ENCODE measurements at places on chromosomes 1 and 21. TPM values are rescaled to one million over a fixed set of nuclear protein-coding genes. Genes with fewer than 3 reads are reported as not detected.
A peak's percentile ranks its signal among the peaks of the same experiment; 100 is the strongest.

The CRNN gene
- not detected for total RNA-seq

The MFAP2 gene
- total RNA-seq, result 188 TPM

The SMPDL3B gene
- 54.7 TPM for total RNA-seq

The CEP170 gene
- 97.2 TPM for total RNA-seq

The CA6 gene
- not detected for total RNA-seq

The RGL1 gene
- total RNA-seq, result 2.4 TPM

GRCh38 chr1:175569117-175569743 lies 174.2 kb downstream of the TNR start:
- peaks cover 2% of the 10 kb centered on the region for H3K4me1 ChIP-seq
- no peaks in the 10 kb centered on the region for H3K36me3 ChIP-seq
- H3K27ac ChIP-seq, result no peak overlapping the region
- no peak overlapping the region for H3K4me3 ChIP-seq
- H3K27me3 ChIP-seq, result peaks cover 7% of the 10 kb centered on the region

- H3K4me1 ChIP-seq, result no peaks in the 10 kb centered on the region
- DNase-seq, result no peak
- no peak overlapping the region for H3K4me3 ChIP-seq
- no peak overlapping the region for H3K27ac ChIP-seq
- no peaks in the 10 kb centered on the region for H3K27me3 ChIP-seq
- no peaks in the 10 kb centered on the region for H3K36me3 ChIP-seq
Measured at GRCh38 chr1:51299185-51299885, 31.0 kb downstream of the TTC39A start.

DNA sequence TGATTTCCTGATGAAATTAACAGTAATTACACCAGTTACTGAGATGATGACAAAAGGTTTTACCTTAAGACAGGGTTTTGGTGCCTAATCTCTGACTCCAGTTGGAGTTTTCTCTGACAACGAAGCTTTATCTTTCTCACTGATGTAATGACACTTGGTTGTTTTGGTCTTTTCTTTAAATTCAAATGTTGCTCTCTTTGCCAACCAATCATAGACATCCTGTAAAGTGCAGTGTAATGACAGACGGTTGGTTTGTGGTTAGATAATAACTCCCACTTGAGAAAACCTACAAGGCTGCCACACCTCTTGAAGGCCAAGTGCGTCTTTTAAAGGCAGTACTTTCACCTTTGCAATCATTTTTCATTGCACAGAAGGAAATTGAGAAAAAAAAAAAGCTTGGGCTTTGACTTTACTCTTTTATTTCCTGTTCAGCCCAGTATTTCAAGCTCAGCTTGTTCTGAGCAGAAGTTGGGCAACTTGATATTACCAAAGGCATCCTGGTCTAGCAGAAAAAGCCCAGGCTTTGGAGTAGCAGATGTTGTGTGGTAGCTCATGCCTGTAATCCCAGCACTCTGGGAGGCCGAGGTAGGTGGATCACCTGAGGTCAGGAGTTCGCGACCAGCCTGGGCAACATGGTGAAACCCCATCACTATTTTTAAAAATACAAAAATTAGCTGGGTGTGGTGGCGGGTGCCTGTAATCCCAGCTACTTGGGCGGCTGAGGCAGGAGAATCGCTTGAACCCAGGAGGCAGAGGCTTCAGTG lies 14.9 kb downstream of the PDIK1L start:
- H3K36me3 ChIP-seq, result peaks cover 9% of the 10 kb centered on the region
- DNase-seq, result no peak

DNA sequence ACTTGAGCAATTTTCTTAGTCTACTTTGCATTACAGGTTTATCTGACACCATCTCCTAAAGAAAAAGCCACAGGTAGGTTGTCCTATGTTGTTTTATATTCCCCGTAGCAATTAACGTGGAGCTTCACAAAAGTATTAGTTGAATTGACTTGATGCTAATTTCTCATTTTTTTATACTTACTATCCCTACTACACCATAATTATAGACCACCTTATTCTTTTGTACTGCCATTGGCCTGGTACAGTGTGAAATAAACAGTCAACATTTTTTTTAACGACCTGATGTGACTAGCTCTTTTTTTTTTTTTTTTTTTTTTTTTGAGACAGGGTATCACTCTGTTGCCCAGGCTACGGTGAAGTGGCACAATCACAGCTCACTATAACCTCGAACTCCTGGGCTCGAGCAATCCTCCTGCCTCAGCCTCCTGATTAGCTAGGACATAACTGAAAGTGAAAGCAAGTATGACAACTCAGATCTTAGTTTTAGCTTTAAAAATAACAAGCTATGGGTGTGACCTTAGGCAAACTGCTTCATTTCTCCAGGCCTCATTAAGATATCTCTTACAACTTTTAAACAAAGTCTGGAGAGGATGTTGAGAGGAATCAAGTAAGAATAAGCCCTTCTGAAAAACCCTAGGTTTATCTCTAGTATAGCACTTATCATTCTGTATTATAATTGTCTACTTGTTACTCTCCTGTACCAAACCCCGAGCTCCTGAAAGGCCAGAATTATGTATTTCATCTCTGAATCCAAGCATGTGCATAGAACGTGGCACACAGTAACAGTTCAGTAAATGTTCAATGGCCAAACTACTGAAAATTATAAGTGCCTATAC lies 49.5 kb downstream of the LUZP1 start:
- no peak for DNase-seq
- H3K36me3 ChIP-seq, result no peaks in the 10 kb centered on the region
- no peak overlapping the region for H3K27ac ChIP-seq
- H3K4me1 ChIP-seq, result no peaks in the 10 kb centered on the region
- H3K27me3 ChIP-seq, result no peaks in the 10 kb centered on the region

- H3K27ac ChIP-seq, result no peak overlapping the region
- H3K4me1 ChIP-seq, result peaks cover 16% of the 10 kb centered on the region
- DNase-seq, result no peak
- H3K36me3 ChIP-seq, result no peaks in the 10 kb centered on the region
Measured at GRCh38 chr21:41709965-41710822, 56.7 kb downstream of the RIPK4 start.

DNA sequence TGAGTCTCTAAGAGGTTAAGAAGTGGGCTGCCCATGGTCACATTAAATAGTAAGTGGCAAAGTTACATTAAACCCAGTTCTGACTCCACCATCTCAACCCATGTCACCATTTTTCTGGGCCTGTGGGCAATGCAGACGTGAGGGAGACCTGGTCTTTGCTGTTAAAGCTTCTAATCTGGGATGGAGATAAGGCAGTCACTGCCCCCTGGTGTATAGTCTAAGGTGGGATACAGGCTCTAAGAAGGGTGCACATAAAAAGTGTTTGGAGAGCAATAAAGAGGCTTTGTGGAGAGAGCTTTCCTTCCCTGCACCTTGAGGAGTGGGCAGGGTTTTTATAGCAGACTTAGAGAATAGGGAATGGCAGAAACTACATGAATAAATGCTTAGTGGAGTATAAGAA lies 141.3 kb downstream of the ROR1 start:
- H3K27ac ChIP-seq, result no peak overlapping the region
- no peaks in the 10 kb centered on the region for H3K27me3 ChIP-seq
- no peaks in the 10 kb centered on the region for H3K36me3 ChIP-seq
- no peak overlapping the region for H3K4me3 ChIP-seq

DNA sequence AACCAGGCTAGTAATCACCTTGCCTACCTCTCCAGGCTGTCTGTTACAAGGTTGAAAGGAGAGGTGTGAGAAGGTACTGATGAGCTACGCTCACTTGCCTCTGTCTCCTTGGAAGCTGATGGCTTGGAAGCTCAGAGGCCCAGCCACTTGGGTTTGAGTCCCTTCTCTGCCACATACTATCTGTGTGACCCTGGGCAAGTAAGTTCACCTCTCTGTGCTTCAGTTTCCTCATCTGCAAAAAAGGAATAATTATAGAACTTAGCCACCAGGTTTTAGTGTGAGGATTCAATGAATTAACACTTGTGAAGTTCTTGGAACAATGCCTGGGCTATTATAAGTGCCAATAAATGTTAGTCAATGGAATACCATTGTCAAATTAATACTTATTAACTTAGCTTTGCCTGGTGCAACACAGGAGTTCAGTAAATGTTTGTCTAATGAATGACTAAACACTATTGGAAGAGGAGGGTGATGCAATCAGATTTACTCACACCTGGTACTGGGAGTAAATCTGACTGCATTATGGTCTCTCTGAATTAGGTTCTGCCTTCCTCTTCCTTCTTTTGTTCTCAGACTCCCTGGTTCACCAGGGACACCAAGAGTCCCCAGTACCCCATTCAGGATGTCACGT lies 55.5 kb downstream of the TRABD2B start:
- no peak overlapping the region for H3K27ac ChIP-seq
- H3K4me3 ChIP-seq, result no peak overlapping the region
- no peaks in the 10 kb centered on the region for H3K36me3 ChIP-seq

- H3K27ac ChIP-seq, result peak overlapping the region; percentile 95
- H3K4me3 ChIP-seq, result peak overlapping the region; percentile 73
- H3K36me3 ChIP-seq, result peaks cover 19% of the 10 kb centered on the region
Measured at GRCh38 chr1:32073299-32074229, 825 bp downstream of the TMEM39B start.

DNA sequence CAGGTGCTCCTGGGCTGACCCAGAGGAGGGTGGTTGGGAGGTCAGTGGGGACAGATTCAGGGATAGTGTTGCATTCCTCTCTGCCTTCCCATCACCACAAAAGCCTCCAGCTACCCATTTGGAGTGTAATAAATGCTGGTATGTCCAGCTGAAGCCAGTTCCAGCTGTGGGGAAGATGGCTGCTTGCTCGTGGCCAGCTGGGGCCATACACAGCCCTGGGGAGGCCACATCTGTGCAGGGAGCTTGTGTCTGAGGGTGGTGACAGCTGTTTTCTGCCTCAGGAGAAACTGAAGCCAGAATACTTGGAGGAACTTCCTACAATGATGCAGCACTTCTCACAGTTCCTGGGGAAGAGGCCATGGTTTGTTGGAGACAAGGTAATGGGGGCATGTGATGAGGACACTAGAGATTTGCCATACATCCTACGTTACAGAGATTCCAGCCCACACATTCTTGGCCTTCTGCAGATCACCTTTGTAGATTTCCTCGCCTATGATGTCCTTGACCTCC lies 2.7 kb downstream of the GSTM4 start:
- no peak for DNase-seq
- no peaks in the 10 kb centered on the region for H3K36me3 ChIP-seq
- no peak overlapping the region for H3K4me3 ChIP-seq
- no peak overlapping the region for H3K27ac ChIP-seq
- no peaks in the 10 kb centered on the region for H3K27me3 ChIP-seq

- no peak for DNase-seq
- H3K27ac ChIP-seq, result no peak overlapping the region
- H3K4me1 ChIP-seq, result no peaks in the 10 kb centered on the region
- no peak overlapping the region for H3K4me3 ChIP-seq
- no peaks in the 10 kb centered on the region for H3K27me3 ChIP-seq
Measured at GRCh38 chr1:241413386-241413785, 56.4 kb upstream of the RGS7 start.

GRCh38 chr1:108007531-108007930 lies 42.6 kb upstream of the VAV3 start:
- DNase-seq, result no peak
- no peaks in the 10 kb centered on the region for H3K36me3 ChIP-seq
- no peak overlapping the region for H3K4me3 ChIP-seq
- H3K4me1 ChIP-seq, result no peaks in the 10 kb centered on the region

GRCh38 chr1:55216096-55216495 lies 932 bp upstream of the USP24 start:
- no peak for DNase-seq
- H3K4me3 ChIP-seq, result peak overlapping the region; percentile 80
- no peak overlapping the region for H3K27ac ChIP-seq
- no peaks in the 10 kb centered on the region for H3K36me3 ChIP-seq
- H3K27me3 ChIP-seq, result no peaks in the 10 kb centered on the region

- H3K4me3 ChIP-seq, result no peak overlapping the region
- no peaks in the 10 kb centered on the region for H3K4me1 ChIP-seq
- H3K27me3 ChIP-seq, result no peaks in the 10 kb centered on the region
- H3K36me3 ChIP-seq, result no peaks in the 10 kb centered on the region
Measured at GRCh38 chr1:153907134-153907533, 15.6 kb downstream of the GATAD2B start.

- H3K27ac ChIP-seq, result no peak overlapping the region
- no peaks in the 10 kb centered on the region for H3K27me3 ChIP-seq
Measured at GRCh38 chr1:155177918-155178281, 4.3 kb downstream of the TRIM46 start.

DNA sequence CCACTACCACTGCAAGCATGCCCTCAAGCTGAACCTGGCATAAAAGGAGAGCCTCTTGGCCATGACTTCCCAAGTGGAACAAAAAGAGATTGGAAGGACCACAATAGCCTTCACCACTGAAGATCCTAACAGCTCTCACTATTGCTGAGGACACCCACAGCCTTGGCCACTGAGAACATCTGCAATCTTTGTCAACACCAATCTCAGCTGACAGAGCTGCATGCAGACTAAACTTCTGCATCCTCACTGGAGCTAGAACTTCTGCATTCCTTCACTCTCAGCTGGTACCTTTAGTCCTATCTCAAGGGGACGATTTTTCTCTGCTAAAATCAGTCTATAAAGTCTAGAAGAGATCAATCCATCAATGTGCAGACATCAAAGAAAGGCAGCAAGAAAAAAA lies 8.3 kb upstream of the FCRL2 start:
- H3K27me3 ChIP-seq, result no peaks in the 10 kb centered on the region
- H3K27ac ChIP-seq, result no peak overlapping the region
- no peaks in the 10 kb centered on the region for H3K36me3 ChIP-seq
- H3K4me3 ChIP-seq, result no peak overlapping the region
- no peaks in the 10 kb centered on the region for H3K4me1 ChIP-seq

DNA sequence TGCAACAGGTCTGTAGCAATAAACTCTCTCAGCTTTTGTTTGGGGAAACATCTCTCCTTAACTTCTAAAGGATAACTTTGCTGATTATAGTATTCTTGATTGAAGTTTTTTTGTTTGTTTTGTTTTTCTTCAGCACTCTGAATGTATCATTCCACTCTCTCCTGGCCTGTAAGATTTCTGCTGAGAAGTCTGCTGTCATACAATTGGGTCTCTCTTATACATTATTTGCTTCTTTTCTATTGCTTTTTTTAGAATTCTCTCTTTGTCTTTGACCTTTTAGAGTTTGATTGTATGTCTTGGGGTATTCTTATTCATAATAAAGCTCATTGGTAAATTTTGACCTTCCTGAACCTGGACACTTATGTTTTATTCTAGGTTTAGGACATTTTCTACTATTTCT lies 386.3 kb downstream of the MRPL39 start:
- DNase-seq, result no peak
- H3K4me3 ChIP-seq, result no peak overlapping the region
- H3K4me1 ChIP-seq, result no peaks in the 10 kb centered on the region
- no peaks in the 10 kb centered on the region for H3K27me3 ChIP-seq
- no peak overlapping the region for H3K27ac ChIP-seq
- H3K36me3 ChIP-seq, result no peaks in the 10 kb centered on the region

- H3K4me1 ChIP-seq, result no peaks in the 10 kb centered on the region
- no peak for DNase-seq
Measured at GRCh38 chr1:229759037-229759435, 133.0 kb downstream of the URB2 start.
